ENCODE measurements at places on chromosomes 2 and 18.

GRCh38 chr2:222480497-222480896, 56.2 kb downstream of the SGPP2 start:
- DNase-seq: no peak

GRCh38 chr18:43846299-43846698, 569.0 kb upstream of the SYT4 start:
- no peak for DNase-seq

DNA sequence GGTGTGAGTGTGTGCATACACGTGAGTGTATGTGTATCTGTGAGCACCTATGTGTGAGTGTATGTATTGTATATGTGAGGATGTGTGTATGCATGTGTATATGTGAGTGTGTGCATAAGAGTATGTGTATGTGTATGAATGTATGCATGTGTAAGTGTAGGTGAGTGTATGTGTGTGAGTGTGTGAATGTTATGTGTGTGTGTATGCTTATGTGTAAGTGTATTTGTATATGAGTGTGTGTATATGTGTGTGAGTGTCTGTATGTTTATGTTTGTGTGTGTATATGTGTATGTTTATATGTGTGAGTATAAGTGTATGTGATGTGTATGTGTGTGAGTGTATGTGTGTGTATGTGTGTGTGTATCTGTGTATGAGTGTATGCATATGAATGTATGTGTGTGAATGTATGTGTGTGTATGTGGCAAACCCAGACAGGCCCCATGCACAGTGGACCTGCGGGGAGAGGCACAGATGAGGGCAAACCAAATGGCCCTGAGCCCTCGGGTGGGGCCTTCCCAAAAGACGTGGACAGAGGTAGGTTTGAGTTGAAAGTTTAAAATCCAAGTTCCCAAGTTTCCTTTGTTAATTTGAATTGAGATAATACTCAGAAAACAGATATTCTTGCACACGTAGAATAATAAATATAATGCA, 51.5 kb downstream of the EDAR start:
- DNase-seq: no peak

- no peak for DNase-seq
These were observed 2.3 kb upstream of the VSNL1 start for GRCh38 chr2:17538022-17538843.

GRCh38 chr2:94955702-94956101, 69.8 kb upstream of the MAL start:
- no peak for DNase-seq

- DNase-seq: peak; percentile 7
These were observed 140.9 kb downstream of the CAPN13 start for GRCh38 chr2:30666266-30666874.

- no peak for DNase-seq
These were observed 19.0 kb upstream of the DUSP19 start for GRCh38 chr2:183059561-183059960.

DNA sequence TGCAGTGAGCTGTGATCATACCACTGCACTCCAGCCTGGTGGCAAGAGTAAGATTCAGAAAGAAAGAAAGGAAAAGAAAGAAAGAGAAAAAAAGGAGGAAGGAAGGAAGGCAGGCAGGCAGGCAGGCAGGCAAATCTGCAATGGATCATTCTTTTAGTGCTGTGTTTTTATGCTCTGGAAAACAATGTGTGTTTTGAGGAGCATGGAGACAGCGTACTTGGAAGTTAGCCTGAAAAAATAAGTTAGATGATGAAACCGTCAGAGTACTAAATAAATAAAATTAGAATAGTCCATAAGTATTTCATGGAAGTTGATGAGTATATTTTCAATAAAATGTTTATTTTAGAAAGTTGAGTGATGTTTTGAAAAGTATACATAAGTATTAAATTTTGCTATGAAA, 366.4 kb upstream of the CDH20 start:
- DNase-seq: no peak

DNA sequence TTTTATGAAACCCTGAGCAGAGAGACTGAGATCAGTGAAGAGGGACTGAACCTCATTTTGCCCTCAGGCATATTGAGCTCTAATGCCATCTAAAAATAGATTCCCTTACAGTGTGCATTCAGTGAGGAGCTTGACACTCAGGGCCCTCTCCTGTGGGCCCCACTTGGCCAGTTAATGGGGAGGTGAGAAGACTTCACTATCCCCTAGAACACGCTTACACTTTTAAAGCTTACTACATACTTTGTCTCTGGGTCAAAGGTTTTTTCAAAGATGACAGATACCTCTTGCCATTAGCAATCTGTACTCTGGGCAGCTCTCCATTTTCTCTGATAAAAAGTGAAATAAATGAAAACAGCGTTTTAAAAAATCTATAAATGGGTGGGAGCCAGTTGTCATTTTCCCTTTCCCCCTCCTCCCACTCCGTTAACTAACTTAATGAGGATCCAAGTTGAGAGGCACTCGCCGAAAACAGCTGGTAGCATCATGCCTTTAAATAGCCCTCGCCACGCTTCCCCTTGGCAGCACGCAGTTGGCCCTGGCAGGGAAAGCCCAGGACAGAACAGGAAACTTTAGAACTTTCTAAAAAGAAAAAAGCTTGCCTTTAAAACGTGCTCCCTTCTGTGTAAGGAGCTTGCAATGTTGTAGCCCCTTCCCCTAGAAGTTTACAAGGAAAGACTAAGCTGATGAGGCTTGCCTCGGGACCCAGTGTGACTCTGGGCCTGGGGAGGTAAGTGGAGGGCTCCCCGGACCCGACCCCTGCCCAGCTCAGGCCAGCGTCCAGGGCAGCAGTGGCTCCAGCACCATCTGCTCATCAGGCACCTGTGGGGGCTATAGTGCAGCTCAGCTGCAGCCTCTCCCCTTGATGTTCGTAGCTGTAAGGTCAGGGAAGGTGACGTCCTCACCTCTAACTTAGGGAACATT, 58.8 kb upstream of the FOSL2 start:
- no peak for DNase-seq

- DNase-seq: peak; percentile 63
These were observed 101.2 kb downstream of the UBR3 start for GRCh38 chr2:169928463-169928864.

- no peak for DNase-seq
These were observed 127.1 kb downstream of the CERS6 start for GRCh38 chr2:168583064-168583709.

DNA sequence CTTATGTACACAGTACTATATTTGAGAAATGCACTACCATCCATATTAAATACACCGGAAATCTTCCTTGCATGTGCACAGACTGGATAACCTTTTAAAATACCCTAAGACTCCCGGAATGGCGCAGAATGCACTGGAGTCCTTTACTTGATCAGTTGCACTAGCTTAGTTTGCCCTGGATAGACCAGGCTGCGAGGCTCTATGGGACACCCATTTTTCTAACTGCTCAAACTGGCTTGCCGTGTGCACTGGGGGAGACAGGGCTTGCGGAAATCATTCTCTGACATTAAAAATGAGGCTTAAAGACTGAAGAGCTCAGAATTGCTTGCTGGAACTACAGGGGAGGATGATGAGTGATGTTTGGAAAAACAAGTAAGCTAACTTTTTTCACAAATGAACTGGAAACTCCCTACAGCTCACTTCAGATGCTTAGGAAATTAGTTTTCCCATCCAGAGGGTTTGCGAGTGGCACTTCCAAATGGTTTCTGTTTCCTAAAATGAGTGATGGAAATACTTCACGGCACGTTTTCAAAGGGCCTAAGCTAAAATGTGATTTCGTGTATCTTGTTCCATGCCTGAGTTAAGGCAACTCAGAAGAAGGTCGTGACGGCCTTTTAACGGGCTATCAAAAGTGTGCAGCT, 2.7 kb downstream of the NCK2 start:
- DNase-seq: no peak
